Suppressor macrophage (primary cell): ENCODE measurements at places on chromosomes 13 and 19.
A peak's percentile ranks its signal among the peaks of the same experiment; 100 is the strongest.

- peak; percentile 28 for DNase-seq
These were observed 743 bp downstream of the ACTL9 start for GRCh38 chr19:8697671-8698432.

DNA sequence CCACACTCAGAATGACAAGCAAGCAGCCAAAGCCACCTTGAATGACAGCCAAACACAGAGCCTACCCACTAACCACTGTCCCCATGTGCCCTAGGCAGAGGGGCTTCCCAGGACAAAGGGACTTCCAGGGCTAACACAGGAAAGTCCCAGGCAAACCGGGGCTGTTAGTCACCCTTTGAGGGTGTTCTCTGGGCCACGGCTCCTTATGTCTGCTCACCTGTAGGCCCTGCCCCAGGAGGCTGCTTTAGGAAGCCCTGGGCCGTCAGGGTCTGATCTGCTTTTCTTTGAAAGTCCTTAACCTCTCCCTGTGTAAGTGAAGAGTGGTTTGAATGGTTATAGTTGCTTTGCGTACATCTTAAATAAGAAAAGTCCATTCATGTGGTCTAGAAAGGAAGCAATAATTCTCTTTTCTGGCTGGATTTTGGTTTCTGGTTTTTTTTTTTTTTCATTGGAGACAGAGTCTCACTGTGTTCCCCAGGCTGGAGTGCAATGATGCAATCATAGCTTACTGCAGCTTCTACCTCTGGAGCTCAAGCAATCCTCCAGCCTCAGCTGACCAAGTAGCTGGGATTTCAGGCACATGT lies 161.4 kb downstream of the EFNB2 start:
- DNase-seq = no peak

DNA sequence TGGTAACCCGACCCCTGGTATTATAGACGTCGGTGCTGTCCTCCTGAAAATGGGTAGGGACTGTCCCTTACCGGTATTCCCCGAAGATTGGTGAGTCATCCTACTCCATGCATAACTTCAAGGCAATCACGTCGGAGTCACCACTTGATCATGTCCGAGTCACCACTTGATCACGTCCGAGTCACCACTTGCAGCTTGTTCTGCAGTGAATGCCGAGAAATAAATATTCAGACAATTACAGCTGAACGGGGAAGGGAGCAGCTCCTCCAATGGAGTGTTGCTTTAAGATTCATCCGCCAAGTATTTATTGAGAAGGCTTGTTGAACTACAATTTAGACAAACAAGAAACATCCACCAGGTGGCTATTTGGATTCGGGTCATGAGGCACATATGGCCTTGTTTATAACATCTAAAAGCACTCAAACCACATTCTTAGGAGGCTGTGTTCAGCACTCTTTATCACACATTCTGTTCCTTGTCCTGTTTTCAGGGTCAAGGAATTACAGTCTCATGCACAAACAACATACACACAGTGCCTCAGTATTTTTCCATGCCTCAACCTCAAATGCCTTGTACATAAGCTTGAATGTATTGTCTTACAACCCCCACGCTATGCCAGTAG lies 43.1 kb downstream of the ZNF726 start:
- no peak for DNase-seq

DNA sequence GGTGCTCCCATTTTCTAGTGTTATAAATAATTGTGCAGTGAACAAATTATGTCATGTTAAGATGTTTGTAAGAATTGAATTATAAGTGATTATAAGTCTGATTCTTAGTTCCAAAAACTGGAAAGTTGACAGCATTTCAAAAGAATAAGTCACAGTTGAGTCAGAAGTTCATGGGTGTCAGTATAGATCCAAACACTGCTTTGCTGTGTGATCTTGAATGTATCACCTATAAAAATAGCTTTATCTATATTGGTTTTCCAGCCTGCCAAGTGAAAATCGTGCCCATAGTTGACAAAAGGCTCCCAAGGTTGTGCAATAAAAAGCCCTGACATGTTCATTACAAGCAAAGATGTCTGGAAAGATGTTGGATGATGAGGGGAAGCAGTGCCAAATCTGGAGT lies 336.0 kb downstream of the MTUS2 start:
- DNase-seq = no peak

GRCh38 chr19:16449330-16449961 lies 22.3 kb downstream of the EPS15L1 start:
- peak; percentile 69 for DNase-seq

- no peak for DNase-seq
These were observed 172.8 kb downstream of the DNAJC15 start for GRCh38 chr13:43196086-43196621.

DNA sequence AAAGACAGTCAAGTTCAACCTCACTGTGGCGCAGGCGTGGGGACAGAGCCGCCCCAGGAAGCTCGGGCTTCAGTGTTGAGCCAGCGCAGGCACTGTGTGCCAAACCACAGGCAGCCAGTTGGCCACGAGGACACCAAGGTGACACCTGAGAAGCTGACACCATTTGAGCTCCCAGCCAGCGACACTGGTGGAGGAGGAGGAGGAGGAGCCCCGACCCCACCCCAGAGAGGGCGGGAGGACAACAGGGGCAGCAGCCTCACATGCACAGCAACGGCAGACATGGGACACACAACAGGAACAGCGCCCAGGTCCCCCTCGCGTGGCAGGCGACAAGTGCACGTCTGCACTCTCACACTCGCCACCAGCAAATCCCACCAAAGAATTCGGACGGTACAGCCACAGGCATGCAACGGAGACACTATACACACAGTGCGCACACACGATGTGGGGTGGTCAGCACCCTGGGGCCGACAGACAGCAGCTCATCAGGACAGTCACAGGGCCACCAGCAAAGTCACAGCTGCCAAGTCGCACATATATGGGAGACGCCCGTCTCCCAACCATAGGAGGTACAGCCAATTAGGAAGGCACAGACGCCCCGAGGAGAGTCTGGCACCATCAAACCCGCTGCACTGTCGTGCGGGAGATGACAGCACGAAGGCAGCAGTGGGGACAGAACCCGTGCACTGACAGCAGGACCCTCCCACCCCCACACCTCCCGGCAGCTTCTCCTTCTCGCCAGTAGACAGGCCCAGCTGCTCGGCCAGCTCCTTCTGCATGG lies 3.4 kb downstream of the EIF3G start:
- DNase-seq = no peak

GRCh38 chr19:45408830-45409556 lies 2.5 kb downstream of the POLR1G start:
- no peak for DNase-seq
